Stimulated activated effector memory CD8-positive, alpha-beta T cell treated with anti-CD3 and anti-CD28 coated beads, Interleukin-12 subunit alpha, Interleukin-12 subunit beta, amount 100 ng/mL, for 72 hours (primary cell): ENCODE measurements at places on chromosomes 7 and 10.
A peak's percentile ranks its signal among the peaks of the same experiment; 100 is the strongest.

- DNase-seq, result no peak
Observed at GRCh38 chr7:102260856-102261255, 25.8 kb upstream of the SH2B2 start.

GRCh38 chr7:143008007-143008901, 18.7 kb downstream of the OR9A2 start:
- DNase-seq, result peak; percentile 79

GRCh38 chr10:22335173-22335933, 9.9 kb upstream of the SPAG6 start:
- DNase-seq, result no peak

GRCh38 chr10:13909516-13910258, 322.9 kb downstream of the PRPF18 start:
- DNase-seq, result no peak

GRCh38 chr10:80289451-80290287, at the start of gene MAT1A:
TSS of gene MAT1A (minus strand) at chr10:80289658. CDS start at chr10:80289423, 235 bp downstream.
- DNase-seq, result no peak

DNA sequence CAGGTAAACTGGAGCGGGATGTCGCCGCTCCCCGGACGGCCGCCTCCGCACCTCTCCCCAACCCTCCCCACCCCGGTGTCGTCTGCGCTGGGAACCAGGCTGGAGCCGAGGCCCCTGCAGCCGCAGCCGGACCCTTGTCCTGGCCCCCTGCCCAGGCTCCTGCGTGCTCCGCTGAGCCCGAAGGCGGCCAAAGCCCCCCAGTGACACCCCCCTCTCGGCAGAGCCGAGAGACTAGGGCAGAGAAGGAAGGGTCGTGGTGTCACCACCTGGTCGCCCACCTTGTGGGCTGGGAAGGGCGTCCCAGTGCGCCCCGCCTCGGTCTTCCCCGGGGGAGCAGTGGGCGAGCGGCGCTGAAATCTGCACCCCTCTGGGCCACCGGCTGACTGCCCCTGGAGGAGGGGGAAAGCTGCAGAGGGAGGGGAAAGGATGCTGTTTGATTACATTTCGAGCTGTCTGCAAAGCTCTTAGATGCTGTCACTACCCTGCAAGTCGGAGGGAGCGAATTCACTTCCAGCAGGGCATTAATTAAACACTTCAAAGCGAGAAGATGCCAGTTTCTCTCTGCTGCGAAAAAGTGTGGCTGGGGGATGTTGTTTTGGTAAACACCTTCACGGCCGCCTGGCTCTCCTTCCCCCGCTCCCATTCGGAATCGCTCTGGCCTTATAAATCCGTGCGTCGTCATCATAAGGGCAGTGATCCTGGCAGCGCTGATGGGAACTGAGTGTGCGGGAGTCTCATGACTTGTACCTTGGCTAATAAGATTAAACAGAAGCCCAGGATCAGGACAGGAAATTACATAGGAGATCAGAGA, 622 bp downstream of the DYNC1I1 start:
- no peak for DNase-seq

GRCh38 chr7:100348805-100349204, 9.1 kb upstream of the PILRB start:
- DNase-seq, result no peak

DNA sequence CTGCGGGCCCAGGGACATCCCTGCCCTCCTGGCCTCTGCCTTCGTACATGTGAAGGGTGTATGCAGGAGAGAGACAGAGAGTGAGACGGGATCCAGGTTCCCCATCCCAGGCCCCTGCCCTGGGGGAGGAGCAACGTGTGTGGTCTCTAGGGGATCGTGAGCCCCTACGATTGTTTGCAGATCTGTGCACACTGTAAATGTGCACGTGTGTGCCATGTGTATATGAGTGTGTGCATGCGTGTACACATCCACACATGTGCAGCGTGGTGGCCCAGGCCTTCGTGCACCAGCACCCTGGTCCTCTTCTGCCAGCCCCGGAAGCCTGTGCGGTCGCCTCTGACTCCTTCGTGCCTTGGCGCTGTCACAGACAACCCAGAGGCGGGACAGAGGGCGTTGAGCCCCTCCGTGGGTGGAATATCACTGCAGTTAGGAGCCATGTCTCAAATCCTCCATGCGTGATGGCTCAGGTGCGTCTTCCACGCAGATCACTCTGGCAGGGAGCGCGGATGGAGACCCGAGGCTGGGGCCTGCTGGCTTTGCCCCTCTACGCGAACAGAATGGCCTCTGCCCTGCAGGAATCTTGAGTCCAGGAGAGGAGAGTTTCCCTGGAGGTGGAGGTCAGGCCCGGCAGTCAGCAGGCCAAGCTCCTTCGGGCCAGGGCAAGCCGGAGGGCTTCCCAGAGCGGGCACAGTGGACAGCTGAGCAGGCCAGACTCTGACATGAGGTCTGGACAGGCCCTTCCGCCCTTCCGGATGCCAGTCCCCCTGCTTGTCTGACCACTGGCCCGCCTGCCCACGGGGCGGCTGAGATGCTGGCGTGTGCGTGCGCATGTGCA, 97.5 kb downstream of the UNCX start:
- no peak for DNase-seq

GRCh38 chr7:77819021-77819420, 20.4 kb downstream of the PHTF2 start:
- no peak for DNase-seq

DNA sequence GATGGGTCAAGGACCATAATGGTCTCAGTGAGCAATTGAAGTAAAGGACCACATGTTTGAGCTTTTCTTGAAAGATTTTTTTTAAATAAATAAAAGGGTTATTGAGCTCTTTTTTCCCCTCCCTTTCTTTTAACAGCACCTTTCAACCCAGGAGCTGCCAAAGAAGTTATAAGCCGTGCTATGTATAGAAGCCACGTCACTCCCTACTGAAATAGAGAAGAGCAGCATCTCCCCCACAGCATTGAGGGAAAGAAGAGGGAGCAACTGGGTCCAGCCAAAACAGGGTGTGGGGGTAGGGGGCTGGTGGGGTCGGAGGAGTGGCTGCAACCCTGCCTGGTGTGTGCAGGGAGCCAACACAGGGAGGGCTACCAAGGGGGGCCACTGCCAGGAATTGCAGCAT, 227.2 kb downstream of the PLXNA4 start:
- no peak for DNase-seq

GRCh38 chr10:103640436-103641181, 147.1 kb downstream of the NEURL1 start:
- DNase-seq, result no peak

- DNase-seq, result no peak
Observed at GRCh38 chr7:97734255-97734654, 2.4 kb downstream of the TAC1 start.

DNA sequence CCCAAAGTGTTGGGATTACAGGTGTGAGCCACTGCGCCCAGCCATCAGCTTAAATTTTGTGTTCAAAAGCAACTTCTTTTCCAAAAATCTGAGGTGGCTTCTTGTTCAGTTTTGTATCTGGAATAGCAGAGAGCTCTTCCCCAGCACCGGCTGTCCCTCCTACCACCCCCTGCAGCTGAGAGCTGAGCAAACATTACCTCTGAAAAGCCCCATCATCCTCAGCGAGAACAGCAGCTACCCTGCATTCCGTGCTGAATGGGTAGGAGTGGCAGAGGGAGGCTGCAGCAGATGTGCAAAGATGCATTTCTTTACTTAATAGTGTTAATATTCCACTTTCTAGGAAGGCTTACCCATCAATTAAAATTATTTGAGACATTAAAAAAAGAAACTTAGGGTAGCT, 31.8 kb downstream of the CCM2 start:
- DNase-seq, result no peak

GRCh38 chr7:70043015-70043538, 444.8 kb downstream of the AUTS2 start:
- DNase-seq, result no peak

- DNase-seq, result no peak
Observed at GRCh38 chr10:35503578-35503977, 101.6 kb upstream of the GJD4 start.

DNA sequence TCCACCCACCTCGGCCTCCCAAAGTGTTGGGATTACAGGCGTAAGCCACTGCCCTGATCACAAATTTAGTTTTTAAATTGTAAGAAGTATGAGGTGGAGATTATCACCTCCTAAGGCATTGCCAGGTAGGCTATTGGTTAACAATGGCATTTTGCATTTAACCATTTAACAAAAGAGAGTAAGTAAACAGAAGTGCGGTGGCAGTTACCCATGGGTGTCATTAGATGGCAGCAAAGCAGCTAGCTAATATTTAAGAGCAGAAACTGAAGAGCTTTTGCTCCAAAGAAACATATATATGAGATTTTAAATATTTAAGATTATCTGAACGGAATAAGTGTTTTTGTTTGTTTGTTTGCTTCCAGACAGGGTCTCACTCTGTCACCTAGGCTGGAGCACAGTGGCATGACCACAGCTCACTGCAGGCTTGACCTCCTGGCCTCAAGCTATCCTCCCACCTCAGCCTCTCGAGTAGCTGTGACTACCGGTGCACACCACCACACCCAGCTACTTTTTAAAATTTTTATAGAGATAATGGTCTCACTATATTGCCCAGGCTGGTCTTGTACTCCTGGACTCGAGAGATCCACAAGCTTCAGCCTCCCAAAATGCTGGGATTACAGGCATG, 325.5 kb upstream of the C7orf33 start:
- DNase-seq, result no peak

- DNase-seq, result no peak
Observed at GRCh38 chr7:151225948-151226510, 976 bp downstream of the ABCF2 start.

- no peak for DNase-seq
Observed at GRCh38 chr7:81488210-81488609, 281.6 kb downstream of the HGF start.

DNA sequence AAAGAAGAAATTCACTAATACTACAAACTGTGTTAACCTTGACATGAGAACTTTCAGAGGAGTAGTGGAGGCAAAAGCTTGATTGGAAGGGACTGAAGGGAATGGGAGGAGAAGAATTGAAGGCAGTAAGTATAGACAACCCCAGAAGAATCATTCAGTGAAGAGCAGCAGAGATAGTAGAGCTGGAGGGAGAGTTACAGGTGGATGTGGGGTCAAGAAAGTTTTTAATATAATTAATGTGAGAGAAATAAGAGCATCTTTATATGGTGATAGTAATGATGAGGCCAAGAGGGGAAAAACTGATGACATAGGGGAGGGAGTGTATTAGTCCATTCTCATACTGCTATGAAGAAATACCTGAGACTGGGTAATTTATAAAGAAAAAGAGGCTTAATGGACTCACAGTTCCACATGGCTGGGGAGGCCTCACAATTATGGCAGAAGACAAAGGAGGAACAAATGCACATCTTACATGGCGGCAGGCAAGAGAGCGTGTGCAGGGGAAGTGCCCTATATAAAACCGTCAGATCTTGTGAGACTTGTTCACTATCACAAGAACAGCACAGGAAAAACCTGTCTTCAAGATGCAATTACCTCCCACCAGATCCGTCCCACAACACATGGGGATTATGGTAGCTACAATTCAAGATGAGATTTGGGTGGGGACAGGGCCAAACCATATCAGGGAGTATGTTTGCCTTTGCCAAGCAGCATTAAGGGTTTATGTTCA, 88.3 kb upstream of the PIK3CG start:
- no peak for DNase-seq

DNA sequence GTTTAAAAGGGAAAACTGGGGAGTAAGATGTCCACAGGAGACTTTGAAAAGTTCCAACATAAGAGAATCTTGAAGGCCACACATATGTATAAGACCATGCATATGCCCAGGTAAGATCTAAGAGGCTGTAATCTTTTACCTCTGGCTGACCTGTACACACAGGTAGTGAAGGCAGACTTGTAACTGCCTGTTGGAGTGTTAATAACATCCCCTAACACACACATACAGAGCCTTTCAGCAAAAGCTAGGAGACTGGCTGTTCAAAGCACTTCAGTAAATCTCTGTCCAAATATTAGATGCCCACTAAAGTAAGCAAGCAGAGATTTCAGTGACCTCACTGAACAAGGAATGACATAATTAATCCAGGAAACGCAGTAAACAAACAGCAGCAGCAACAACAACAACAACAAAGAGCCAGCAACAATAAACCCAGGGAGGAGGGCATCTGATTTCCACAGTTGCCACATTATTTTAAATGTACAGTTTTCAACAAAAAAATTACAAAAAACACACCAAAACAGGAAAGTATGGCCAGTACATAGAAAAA, 15.0 kb downstream of the CYP51A1 start:
- DNase-seq, result no peak

DNA sequence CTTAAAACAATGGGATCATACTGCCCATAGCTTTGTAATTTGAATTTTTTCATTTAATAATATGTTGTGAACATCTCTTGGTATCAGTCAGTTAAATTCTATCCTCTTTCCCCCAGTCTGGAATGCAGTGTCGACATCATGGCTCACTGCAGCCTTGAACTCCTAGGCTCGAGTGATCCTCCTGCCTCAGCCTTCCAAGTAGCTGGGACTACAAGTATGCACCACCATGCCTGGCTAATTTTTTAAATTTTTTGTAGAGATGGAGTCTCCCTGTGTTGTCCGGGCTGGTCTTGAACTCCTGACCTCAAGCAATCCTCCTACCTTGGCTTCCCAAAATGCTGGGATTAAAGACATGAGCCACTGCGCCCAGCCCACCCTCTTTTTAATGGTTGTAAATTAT, 34.6 kb downstream of the MPLKIP start:
- DNase-seq, result no peak

GRCh38 chr10:35642793-35643114, 658 bp upstream of the FZD8 start:
- no peak for DNase-seq

GRCh38 chr7:124784879-124785818, 19.6 kb upstream of the GPR37 start:
- no peak for DNase-seq

DNA sequence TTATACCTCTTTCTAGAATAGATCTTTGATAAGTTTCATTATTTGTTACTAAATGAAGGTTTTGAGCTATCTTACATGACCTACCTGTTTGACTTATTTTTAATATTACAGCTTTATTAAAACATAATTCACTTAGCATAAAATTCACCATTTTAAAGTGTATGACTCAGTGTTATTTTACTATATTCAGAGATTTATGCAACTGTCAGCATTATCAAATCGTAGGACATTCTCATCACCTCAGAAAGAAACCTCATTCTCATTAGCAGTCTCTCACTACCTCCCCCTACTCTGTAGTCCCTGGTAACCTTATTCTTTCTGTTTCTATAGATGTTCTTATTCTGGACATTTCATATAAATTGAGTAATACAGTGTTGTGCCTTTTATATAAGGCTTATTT, 207.9 kb upstream of the FOXP2 start:
- no peak for DNase-seq

DNA sequence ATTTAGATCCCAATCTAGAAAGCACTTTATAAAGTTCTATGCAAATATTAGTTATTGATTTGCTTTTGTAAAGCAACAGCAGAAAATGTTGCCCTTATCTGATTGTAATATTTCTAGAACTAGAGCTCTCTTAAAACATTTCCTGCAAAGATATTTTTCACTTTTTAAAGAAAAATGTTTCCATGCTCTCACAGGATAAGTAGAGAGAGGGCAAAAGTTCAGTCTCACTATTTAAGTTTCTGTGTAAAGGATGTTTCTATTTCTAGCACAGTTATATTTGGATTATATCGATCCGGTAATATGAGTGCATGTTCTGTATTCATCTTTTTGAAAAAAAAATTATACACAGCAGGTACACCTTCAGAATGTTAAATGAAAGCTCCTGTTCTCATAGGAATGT, 82.1 kb downstream of the PON1 start:
- no peak for DNase-seq
